ENCODE measurements at places on chromosomes 6 and 20. TPM values are rescaled to one million over a fixed set of nuclear protein-coding genes. Genes with fewer than 3 reads are reported as not detected.

DNA sequence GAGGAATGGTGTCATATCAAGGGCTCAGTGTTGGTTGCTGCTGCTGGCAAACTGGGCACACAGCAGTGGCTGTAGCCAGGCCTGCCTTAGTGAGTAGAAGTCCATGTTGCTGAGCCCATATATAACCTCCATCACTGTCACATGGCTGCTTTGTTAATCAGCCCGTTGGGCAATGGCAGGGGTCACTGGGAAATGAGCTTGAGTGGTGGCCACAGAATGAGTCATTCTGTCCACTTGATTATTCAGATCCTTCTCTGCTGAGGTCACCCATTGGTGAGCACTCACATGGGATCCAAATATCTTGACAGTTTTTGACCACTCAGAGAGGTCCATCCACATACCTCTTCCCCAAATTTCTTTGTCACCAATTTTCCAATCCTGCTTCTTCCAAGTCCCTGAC is 898.9 kb upstream of the EYS start:
- no peak for DNase-seq

DNA sequence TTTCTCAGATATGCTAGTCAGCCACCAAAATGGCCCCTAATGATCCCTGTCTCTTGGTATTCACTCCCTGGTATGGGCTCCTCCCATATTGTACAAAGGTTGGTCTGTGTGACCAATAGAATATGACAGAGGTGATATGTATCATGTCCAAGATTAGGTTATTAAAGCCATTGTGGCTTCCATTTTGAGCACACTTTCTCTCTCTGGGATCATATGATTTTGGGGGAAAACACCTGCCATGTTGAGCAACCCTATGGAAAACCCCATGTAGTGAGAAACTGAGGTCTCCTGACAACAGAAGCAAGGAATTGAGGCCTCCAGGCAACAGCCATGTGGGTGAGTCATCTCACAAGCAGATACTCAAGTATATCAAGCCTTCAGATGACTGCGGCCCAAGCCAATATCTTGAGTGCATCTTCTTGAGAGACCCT is 7.1 kb upstream of the ZNF318 start:
- no peak for DNase-seq

DNA sequence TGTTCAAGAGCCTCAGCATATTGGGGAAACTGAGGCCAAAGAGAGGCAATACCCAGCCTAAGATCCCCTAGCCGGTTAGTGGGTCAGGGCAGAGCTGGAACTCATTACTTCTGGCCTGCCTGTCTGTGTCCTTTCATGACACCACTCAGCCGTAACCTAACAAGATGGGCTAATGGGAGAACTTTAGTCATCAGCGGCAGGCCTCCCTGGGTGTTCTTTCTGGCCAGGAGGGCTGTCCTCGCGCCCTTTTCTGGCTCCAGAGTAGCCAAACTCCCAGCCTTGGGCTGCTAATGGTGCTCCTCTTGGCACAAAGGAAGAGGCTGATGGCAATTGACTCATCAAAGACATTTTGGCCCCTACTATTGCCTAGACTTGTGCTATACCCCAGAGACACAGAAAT is 76.6 kb downstream of the NCR2 start:
- no peak for DNase-seq

DNA sequence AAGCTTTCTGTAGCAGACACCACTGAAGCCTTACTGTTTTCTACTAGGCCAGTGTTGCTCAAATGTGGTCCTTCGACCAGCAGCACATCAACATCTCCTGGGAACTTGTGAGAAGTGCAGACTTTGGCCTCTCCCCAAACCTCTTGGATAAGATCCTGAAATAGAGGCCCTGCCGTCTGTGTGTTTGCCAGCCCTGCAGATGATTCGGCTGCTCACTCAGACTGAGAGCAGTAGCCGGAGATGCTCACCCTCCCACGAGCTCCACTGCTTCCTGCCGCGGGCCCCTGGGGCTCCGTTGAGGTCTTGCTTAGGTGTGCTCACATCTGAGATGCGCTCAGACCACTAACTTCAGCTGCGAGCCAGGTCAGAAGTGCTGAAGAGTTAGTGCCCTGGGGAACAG is 129.5 kb upstream of the SSTR4 start:
- DNase-seq: no peak

- no peak for DNase-seq
These were observed 1085.6 kb downstream of the KIF16B start for GRCh38 chr20:15487682-15488081.

DNA sequence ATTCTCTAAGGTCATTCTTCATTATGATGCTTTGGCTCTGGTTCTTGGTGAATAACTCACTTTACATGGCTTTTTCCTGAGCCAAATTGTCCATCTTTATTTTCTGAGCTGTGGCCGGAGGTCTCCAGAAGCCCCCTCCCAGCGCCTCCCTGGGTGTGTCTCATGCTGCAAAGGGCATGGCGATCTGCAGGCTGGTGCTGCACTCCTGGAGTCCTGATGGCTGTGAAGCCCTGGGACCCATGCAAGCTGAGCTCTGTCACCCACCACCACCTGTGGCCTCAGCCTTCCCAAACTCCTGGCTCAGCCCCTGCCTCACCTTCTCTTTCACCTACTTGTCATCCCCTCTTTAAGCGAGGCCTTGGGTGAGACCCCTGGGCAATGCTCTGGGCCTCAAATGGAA is 96.9 kb downstream of the CEBPB start:
- DNase-seq: no peak

- DNase-seq: peak; percentile 90
These were observed 65.0 kb upstream of the EEF1A1 start for GRCh38 chr6:73585566-73586415.

- DNase-seq: no peak
These were observed 248.5 kb downstream of the FOXC1 start for GRCh38 chr6:1858196-1858595.

- DNase-seq: no peak
These were observed 31.5 kb upstream of the EDN1 start for GRCh38 chr6:12258591-12259075.

DNA sequence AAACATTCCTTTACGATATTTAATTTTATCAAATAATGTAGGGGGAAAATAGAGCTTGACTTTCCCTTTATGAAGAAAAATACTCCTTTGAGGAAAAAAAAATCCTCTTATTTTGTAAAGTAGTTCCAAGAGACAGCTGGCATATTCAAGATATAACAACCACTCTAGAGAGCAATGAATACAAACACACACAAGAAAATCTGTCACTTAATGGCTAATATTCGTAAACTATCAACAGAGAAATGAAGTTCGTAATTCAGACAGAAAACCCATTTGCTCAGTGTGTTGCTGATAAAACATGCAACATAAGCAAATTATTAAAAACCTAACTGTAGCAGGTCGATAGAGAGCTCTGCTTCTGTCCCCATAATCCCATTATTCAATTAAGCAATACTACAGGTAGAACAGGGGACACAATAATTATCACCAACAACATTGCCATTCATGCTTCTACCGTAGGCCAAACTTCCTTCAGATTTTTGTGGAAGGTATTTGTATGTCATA is 714.4 kb upstream of the MARCKS start:
- no peak for DNase-seq

DNA sequence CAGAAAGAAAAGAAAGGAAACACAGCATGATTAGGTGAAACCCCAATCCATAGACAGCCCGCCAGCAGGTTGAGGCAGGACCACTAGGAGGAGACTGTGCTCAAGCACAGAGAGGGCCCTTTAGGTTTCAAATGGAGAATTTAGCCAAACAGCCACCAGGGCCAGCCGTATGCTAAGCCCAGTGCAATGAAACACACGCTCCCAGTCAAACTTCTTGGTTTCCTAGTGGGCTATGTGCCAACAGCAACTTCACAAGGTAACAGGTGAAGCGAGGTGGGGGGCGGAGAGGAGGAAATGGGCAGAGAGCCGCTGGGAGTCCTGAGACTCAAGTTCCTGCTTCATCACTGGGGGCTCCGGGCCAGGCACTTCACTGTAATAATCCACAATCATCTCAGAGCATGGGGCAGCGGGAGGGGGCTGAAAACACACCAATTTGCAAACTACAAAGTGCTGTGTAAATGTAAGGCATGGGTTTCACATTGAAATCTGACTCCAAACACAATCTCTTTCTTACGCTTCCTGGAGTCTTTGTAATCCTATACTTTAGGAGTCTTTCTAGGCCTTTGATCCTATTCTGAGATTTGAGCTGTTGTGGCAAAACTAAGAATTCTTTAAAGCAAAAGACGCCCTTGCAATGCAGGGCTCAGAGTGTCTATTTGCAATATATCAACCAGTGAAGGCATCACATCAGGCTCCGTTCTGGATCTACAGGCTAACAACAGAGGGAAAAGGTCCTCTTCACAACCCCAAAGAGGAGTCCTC is 117.3 kb downstream of the OPRM1 start:
- peak; percentile 60 for DNase-seq

DNA sequence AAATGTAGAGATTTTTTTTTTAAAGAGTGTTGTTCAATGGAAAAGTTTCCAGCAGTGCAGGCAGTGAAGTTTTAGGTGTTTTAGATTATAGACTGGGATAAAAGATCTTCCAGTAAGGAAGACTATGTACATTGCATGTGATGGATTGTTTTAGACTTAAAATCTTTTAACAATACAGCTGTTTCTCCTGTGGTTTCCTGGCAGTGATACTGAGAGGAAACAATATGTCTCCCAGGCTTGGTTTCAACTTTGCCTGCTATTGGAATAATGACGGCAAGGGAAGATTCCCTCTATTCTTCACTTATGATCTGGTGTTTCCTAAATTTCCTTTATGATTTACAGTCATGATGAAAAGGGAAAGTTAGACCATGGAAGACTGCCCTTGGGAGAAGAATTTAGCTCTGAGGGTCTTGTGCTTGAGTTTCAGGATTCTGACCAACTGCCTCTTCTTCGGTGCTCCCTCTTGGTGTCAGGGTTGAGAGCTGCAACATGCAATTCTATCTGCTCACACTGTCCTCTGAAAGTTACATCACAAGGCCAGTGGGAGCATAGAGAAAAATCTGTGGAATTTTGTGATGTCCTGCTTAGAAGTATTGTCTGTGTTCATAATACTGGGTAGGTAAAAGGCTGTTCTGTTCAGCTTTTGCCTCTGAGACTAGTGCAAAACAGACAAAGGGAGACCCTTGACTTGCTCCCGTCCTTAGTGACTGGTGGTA is 262.8 kb upstream of the MAN1A1 start:
- DNase-seq: no peak

- peak; percentile 40 for DNase-seq
These were observed 297.3 kb upstream of the JAG1 start for GRCh38 chr20:10971096-10971495.

GRCh38 chr6:77926198-77926751 is 273.4 kb downstream of the MEI4 start:
- peak; percentile 23 for DNase-seq

- DNase-seq: no peak
These were observed 24.2 kb downstream of the SGK1 start for GRCh38 chr6:134293659-134294161.

The ZC3H12D gene
- not detected for total RNA-seq

The SLC17A3 gene
- not detected for total RNA-seq

The EPB41L2 gene
- total RNA-seq: 78.5 TPM

The ZNF337 gene
- total RNA-seq: 8.7 TPM

The TOX2 gene
- total RNA-seq: 1.7 TPM

The MYLK2 gene
- 18.5 TPM for total RNA-seq

The MAPK13 gene
- 3.2 TPM for total RNA-seq
